Stimulated activated CD4-positive, alpha-beta T cell treated with anti-CD3 and anti-CD28 coated beads, Interleukin-12 subunit alpha, Interleukin-12 subunit beta, amount 100 ng/mL, for 48 hours (primary cell): ENCODE measurements at places on chromosomes 3 and 15.

- DNase-seq: no peak
Observed at GRCh38 chr3:197064771-197065170, 35.2 kb upstream of the MELTF start.

DNA sequence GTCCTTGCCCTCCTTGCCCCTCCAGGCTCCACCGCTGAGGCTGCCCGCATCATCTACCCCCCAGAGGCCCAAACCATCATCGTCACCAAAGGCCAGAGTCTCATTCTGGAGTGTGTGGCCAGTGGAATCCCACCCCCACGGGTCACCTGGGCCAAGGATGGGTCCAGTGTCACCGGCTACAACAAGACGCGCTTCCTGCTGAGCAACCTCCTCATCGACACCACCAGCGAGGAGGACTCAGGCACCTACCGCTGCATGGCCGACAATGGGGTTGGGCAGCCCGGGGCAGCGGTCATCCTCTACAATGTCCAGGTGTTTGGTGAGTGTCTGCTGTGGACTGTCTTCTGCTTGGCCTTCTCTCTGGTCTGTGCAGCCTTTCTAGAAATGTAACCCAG, 61.0 kb downstream of the BOC start:
- no peak for DNase-seq

- DNase-seq: no peak
Observed at GRCh38 chr3:4894891-4895530, 84.2 kb upstream of the BHLHE40 start.

GRCh38 chr3:35648347-35648746, 9.0 kb downstream of the ARPP21 start:
- no peak for DNase-seq

GRCh38 chr15:66594344-66594743, 28.5 kb upstream of the LCTL start:
- DNase-seq: no peak
